ENCODE measurements at places on chromosomes 2 and 18.
A peak's percentile ranks its signal among the peaks of the same experiment; 100 is the strongest.

GRCh38 chr2:42792583-42793333, at the start of gene HAAO:
Gene HAAO (minus strand): TSS chr2:42792583. CDS start chr2:42792536, 47 bp downstream.
- no peak for DNase-seq

DNA sequence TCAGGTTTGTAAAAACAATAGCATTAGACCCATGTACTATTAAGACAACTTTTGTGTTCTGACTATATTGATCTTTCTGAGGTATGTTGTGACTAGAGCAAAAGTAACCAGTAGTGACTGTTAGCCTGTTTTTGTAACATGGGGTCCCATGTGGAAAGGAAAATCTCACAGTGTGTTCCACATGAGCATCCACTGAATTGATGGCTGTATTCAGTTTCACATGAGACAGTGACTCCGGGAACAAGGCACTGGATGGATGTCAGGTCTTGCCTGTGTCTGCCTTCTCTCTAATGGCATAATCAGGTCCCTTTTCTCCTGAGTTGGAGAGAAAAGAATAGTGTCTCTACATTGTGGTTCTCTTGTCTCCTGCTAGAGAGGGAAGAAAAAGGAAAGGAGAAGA, 27.5 kb downstream of the TMEM178A start:
- DNase-seq: no peak

DNA sequence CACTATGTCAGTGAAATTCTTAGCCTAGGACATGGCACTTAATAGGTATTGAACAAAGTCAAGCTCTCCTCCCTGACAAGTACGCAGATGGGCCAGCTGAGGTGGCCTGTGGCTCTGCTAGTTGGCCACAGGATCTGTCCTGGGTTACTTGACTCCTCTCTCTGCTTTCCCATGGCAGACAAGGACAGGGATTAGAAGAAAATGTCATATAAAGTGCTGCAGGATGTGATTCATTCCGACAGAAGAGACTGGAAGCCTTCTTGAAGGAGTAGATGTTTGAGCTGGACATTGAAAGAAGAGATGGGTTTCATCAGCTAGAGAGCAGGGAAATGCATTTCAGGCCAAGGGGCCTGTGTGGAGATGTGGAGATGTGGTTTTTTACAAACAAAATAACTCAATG, 46.7 kb downstream of the SMAD7 start:
- DNase-seq: no peak

- DNase-seq: no peak
These were observed 108.5 kb downstream of the TTC32 start for GRCh38 chr2:19793132-19793750.

- DNase-seq: no peak
These were observed 25.3 kb upstream of the BOD1L2 start for GRCh38 chr18:57121542-57122112.

DNA sequence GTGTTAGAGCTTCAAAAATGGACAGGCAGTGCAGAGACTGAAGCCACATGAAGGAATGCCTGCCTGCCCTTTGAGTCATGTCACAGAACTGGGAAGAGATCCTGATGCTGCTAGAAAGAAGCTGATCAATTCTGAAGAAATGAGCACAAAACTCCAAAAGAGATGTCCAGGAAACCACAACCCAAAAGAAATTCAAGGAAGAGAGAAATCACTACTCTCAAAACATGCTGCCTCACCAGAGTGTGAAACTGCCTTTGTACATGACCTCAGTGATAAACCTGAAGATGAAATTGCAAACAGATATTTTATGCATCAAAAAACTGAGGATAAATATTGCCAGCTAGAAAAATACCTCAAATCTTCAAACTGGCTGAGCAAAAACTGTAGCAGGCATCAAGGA, 20.5 kb downstream of the USP40 start:
- DNase-seq: no peak

DNA sequence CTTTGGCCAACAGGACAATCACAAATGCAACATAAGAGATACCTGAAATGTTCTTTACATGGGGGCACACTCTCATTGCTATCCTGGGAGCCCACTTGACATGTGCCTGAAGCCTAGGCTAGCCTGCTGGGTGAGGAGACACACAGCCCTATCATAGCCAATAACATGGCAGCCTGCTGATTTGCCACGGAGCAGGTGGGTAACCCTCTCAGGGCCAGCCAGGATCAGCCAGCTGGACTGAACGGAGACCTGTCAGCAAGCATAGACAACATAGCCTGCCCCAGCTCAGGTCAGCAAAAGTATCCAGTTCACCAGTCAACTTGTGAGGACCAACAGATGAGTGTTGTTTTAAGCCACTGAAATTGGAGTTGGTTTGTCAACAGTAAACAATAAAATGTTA, 566.5 kb downstream of the DCDC2C start:
- DNase-seq: no peak

- no peak for DNase-seq
These were observed 33.3 kb upstream of the TXNDC2 start for GRCh38 chr18:9852266-9853081.

DNA sequence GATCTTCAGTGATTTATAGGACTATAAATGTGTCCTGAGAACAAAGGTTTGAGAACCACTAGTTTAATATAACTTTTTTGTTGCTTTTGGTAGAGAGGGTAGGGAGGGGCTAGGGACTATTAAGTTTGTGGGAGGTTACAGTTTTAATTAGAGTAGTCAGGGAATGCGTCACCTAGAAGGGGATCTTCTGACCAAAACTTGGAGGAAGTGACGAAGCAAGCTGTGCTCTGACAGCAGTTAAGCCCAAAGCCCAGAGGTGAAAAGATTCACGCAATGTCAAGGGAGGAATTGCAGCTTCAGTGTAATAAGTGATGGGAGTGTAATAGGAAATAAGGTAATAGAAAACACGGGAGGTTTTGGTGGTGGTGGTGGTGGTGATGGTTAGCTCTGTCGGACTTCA, 8.1 kb downstream of the TDRD15 start:
- no peak for DNase-seq

- DNase-seq: no peak
These were observed 633 bp upstream of the ILKAP start for GRCh38 chr2:238203973-238204683.

GRCh38 chr2:60478660-60479059, 74.8 kb downstream of the BCL11A start:
- DNase-seq: no peak

GRCh38 chr18:48800876-48801727, 149.7 kb downstream of the SMAD7 start:
- DNase-seq: no peak

- DNase-seq: no peak
These were observed 151.0 kb downstream of the PMAIP1 start for GRCh38 chr18:60050821-60051220.

DNA sequence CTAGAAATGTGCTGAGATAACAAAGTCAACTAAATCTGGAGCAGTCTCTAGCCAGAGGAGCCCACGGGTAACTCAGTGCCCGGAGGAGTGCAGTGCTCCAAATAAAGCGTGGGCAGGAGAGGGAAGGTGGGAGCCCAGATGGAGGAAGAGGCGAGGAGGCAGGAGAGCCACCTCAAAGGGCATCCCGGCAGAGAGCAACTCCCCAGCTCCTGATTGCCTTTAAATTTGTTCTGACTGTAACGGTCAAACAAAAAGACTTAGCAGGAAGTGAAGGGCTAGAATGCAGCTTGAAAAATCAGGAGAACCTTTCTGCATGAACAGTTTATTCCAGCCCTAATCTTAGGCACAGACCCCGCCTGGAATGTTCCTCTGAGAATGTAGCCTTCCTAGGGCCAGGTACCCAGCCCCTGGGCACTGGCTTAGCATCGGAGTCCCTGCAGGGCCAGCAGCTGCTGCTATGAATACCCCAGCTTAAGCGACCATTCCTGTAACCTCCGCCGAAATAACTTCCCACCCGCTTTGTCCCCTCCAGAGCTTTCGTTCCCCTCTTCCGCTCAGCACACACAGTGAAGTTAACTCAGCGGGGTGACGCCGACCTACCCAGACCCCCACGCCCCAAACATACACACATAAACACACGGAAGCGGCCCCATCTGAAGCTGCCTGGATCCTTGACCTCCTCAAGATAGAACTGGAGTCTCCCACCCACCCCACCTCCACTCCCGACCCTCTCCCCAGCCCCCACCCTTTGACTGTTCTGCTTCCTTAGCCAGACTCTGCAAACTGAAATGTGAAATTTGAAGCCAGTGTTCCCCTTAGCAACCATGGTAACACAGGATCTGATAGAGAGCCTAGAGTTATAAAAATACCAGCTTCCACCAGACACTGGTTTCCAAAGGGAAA, 123.2 kb downstream of the SMAD7 start:
- DNase-seq: peak; percentile 85

DNA sequence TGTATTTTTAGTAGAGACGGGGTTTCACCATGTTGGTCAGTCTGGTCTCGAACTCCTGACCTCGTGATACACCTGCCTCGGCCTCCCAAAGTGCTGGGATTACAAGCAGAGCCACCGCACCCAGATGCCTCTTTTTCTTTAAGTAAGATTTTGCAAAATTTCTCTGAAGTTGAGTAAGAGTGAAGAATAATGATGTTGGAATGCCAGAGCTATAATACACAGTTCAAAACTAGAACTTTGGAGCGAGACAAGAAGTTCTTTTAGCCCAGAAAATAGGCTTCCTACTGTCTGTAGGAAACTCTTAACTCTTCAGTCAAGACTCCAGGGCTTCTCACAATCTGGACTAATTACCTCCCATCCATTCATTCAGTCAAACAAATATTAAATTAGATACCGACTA, 51.4 kb downstream of the MARCHF4 start:
- no peak for DNase-seq

GRCh38 chr2:62501794-62502500, 4.0 kb downstream of the TMEM17 start:
- no peak for DNase-seq

DNA sequence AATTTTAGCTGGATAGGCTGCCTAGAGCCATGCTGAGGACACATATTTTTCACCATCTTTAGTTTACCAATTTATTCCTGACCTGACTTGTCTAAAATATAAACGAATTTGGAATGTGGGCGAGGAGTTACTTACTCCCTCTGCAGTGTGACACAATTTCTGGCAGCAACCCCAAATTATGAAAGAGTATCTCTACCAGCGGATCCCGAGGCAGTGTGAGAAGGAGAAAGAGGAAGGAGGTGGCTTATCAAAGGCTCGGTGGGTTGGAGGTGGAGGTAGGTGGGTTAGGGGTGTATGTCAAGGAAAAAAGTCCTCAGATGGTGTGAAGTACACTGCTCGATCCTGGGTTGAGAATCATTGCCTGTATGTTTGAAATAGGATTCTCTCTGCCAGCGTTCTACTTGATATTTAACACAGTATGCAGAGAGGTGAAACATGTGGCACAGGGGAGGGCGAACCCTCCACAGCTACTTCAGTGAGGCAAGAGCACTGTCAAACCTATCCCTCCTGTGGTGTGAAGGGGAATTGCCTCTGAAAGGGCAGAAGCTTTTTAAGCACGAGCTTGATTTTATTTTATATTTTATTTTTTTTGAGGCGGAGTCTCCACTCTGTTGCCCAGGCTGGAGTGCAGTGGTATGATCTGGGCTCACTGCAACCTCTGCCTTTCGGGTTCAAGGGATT, 76.0 kb downstream of the RFTN2 start:
- no peak for DNase-seq

DNA sequence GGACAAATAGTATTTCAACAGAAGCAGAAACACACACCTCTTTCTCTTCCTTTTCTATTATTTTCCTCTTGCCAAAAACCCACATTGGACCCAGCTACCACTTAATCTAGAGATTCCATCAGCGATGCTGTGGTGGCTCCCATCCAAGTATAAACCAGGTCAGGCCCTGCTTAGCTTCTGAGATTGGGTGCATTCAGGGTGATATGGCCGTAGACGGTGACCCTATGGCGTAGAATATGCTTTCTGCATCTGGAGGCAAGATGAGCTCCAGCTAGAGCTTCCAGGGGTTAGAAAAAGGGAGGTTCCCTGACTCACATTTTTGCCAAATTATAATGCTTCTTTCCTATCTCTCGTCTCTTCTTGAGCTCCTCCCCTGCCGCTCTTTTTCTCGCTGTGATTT, 66.5 kb downstream of the TNP1 start:
- no peak for DNase-seq

- no peak for DNase-seq
These were observed 115.5 kb upstream of the ATP8B1 start for GRCh38 chr18:57918601-57919000.

DNA sequence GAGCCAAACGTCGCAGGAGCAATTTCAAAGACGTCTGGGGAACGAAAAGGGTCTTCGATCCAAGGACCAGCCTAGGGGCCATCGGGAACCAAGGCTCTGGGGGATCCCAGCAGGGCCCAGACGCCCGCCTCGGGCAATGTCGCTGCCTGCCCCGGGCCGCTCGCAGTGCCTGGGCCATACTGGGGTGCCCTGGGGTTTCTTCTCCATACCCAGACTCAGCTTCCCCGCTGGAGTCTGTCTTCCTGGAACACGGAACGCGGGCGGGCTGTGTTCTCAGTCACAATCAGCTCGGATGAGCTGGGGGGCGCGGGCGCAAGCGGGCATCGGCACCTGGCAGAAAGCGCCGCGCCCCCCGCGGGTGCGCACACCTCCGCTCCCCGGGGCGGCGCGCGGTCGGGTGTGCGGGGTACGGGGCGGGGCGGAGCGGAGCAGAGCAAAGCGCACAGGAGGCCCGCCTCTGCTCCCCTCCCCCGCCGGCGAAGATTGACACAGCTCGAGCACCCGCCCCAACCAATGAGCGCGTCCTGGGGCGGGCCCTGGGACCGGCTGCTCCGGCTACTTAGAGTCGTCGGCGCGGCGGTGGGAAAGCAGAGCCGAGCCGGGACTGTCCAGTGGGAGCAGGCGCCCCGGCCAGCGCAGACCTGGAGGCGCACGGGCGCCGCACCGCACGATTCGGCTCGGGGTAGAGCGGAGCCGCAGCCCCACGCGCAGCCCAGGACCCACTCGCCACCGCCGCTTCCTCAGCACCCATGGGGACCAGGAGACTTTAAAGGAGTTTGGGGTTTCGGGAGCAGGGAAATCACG, at the start of gene LRATD1:
TSS of gene LRATD1 (plus strand) at position 585 of the 804 bp plus-strand sequence. CDS start 1,263 bp downstream, outside the sequence.
- DNase-seq: peak; percentile 81

GRCh38 chr2:164053021-164053420, 317.2 kb upstream of the FIGN start:
- no peak for DNase-seq
